ENCODE measurements at places on chromosomes 13 and 19.

GRCh38 chr13:69423844-69424243, 683.8 kb upstream of the ATXN8OS start:
- DNase-seq, result no peak

- DNase-seq, result no peak
These were observed 984.8 kb upstream of the MIR17HG start for GRCh38 chr13:90362707-90363106.

DNA sequence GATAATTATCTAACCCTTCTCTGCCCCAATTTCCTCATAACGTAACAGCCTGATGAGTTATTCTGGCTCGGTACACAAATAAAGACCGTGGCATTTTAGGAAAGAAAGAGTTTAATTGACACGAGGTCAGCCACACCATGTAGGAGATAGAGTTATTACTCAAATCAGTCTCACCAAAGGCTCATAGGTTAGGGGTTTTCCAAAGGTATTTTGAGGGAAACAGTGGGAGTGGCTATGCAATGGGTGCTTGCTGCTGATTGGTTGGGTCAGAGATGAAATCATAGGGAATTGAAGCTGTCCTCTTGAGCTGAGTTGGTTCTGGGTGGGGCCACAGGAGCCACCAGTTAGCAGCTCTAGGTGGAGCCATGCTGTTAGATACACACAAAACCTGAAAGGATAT, 137.5 kb downstream of the FREM2 start:
- no peak for DNase-seq

- DNase-seq, result no peak
These were observed 1191.4 kb downstream of the UQCRFS1 start for GRCh38 chr19:28021259-28022185.
